ENCODE measurements at places on chromosomes 11 and 22.

GRCh38 chr11:110287537-110287936 is 8.9 kb downstream of the RDX start:
- DNase-seq: no peak

DNA sequence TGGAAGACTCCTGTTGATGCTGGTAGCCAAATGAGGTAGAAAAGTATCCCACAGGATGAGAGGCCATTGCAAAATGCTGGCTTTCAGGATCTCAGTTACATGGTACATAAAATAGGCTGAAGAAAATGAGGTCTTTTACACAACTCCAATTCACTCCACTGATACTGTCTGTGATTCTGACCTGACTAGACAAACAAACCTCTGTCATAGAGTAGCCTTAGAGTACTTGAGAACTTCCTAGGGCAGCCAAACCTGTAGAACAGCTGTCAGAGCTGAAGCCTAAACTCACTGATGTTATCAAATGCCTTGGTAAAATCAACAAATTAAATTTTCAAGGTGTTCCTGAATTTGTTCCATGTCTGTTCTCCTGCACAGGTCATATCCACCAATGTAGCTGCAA is 26.2 kb upstream of the POGLUT3 start:
- DNase-seq: no peak

DNA sequence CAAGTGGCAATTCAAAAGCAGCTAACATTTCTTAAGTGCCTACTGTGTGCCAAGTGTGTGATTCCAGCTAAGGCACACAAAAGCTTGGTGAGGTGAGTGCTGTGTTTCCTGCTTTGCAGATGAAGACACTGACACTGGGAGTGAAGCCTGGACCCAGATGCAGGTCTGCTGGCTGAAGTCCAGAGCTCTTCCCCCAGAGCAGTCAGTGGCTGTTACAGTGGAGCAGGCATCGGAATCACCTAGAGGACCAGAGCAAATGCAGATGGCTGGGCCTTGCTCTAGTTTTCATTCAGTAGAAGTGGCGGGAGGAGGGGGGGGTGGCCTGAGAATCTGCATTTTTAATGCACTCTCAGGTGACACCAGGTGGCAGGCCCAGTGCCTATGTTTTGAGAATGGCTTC is 342.3 kb downstream of the CADM1 start:
- DNase-seq: no peak

- DNase-seq: no peak
Measured at GRCh38 chr22:44005524-44005923, 18.6 kb upstream of the PARVB start.

GRCh38 chr11:116504541-116505297 is 268.1 kb downstream of the BUD13 start:
- no peak for DNase-seq

DNA sequence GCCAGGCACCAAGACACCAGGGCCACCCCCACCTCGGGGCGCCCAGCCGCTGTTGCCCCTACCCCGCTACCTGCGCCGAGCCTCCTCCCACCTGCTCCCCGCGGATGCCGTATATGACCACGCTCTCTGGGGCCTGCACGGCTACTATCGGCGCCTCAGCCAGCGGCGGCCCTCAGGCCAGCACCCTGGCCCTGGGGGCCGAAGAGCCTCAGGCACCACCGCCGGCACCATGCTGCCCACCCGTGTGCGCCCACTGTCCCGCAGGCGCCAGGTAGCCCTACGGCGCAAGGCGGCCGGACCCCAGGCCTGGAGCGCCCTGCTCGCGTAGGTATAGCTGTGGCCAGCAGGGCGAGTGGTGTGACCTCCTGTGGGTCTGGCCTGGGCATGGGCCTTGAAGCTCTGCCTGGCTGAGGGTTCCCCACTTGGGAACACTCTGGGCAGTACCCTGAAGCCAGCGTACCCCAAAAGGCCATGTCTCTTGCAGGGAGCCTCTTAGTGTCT is 14.8 kb upstream of the MDK start:
- DNase-seq: no peak

GRCh38 chr11:3817181-3817800 is 8.9 kb downstream of the PGAP2 start:
- DNase-seq: no peak

All from activated CD4-positive, alpha-beta T cell treated with anti-CD3 and anti-CD28 coated beads for 4 hours (primary cell).